ENCODE measurements at places on chromosomes 11 and 22.

DNA sequence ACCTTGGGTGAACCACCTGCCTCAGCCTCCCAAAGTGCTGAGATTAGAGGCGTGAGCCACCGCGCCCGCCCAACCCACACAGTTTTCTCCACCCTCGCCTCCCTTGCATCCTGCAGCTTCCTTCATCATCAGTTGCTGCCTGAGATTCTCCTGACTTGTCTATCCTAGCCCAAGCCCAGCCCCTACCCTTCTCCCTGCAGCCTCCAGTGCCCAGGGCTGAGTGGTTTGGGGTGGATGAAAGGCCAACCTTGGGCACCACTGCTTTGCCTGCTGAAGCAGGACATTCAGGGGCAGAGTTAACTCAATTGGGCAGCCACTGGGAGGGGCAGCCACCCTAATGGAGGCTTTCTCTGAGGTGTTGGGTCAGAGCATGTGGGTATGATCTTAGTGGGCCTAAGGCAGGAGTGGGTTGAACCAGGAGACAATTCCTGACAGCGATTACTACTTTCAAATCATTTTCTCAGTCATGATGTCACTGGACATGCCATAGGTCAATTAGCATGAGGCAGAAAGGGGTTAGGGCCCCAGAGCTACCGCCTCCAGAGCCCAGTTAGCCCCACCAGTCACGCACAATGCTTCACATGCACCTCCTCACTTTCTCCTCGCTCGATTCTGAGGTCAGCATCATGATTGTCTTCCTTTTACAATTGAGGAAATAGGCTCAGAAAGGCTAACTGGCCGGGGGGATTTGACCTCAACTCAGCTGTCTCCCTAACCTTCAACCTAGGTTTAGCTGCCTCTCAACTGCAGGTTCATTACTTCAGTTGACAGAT, 1.0 kb upstream of the FKBP2 start:
- no peak for DNase-seq

- no peak for DNase-seq
These were observed 40.4 kb upstream of the MTMR2 start for GRCh38 chr11:95964281-95964680.

DNA sequence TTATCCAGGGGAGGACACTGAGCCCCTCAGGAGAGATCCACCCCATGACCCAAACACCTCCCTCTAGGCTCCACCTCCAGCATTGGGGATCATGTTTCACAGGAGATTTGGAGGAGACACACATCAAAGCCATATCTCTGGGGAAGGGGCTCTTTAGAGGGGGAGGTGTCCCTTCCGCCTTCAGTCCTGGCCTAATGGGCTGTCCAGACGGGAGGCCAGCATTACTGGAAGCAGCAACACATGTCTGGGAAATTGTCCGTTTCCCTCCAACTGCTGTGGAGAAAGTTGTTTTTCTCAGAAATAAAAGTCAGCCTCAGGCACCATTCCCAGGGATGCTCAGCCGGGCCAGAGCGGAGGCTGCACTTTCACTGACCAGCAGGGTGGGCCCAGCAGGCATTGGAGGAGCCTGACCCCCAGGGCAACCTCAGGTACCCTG, 9.5 kb downstream of the CACNA1I start:
- no peak for DNase-seq

GRCh38 chr11:63536669-63537292, at the start of gene PLAAT4:
Gene PLAAT4, plus strand, starts transcription at chr11:63536808. Its CDS starts 61 bp downstream, at chr11:63536869.
- DNase-seq, result no peak

DNA sequence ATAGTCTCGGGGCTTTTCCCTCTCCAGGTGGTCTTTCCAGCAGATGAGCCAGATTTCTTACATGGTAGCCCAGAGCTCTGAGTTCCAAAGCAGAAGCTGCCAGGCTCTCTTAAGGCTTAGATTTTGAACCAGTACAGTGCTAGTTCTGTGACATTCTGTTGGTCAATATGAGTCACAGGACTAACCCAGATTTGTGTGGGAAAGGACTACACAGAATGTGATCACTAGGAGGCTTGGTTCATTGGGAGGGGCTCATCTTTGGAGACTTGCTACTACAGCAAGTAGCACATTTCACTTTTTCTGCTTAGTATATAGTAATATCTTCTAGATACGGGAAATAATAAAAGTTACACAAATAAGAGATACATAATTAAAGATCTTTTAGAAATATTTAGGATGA, 24.1 kb downstream of the RNF214 start:
- DNase-seq, result no peak

DNA sequence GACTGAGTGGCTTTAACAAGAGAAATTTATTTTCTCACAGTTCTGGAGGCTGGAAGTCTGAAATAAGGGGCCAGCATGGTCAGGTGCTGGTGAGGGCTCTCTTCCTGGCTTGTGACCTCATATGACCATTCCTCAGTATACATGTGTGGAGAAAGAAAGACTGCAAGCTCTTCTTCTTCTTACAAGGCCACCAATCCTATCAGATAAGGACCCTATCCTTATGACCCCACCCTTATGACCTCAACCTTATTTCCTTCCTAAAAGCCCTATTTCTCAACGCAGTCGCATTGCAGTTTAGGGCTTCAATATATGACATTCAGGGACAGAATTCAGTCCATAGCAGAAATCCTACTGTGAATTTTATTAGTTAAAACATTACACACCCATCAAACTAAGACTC, 124.4 kb upstream of the RAG2 start:
- DNase-seq, result no peak

GRCh38 chr22:49673048-49673447, 154.6 kb downstream of the BRD1 start:
- no peak for DNase-seq

- no peak for DNase-seq
These were observed 9.7 kb upstream of the RCN1 start for GRCh38 chr11:32081129-32081641.

DNA sequence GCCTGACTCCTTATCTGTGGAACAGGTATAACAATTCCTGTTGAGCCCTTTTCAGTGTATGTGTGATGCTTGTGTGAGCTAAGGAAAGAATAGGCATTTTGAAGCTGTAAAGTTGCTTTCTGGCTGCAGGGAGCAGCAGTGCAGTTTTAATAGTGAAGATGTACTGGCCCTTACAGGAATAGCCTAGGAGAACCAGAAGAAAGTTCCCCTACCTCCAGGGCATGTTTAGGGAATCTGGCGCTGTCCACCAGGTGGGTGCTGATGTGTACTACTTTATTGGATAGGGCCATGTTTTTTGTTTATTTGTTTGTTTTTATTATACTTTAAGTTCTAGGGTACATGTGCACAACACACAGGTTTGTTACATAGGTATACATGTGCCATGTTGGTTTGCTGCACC, 11.5 kb downstream of the BMAL1 start:
- no peak for DNase-seq

DNA sequence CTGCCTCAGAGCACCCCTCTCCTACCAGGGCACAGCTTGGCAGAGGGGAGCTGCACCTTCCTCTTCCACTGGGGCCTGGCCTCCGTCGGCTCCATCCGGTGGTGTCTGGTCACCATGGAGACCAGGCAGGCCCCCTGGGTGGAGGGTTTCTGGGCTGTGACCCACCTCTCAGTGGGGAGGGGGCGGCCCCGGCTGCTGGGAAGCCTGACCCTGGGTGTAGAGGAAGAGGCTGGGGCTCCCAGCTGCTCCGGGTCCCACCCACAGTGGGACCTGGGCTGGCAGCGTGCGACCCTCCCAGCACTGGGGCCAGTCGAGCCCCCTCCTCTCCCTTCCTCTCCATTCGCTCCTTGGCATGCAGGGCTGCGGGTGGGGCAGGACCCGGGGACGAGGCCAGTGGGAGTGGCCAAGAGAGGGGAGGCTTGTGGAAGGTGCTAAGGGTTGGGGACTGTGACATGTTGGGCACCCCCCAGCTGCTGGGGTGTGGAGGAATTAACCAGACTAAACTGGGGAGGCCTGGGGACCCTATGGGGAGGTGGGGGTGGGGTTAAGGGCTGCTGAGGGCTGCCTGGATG, 46.8 kb downstream of the BRSK2 start:
- DNase-seq, result no peak

DNA sequence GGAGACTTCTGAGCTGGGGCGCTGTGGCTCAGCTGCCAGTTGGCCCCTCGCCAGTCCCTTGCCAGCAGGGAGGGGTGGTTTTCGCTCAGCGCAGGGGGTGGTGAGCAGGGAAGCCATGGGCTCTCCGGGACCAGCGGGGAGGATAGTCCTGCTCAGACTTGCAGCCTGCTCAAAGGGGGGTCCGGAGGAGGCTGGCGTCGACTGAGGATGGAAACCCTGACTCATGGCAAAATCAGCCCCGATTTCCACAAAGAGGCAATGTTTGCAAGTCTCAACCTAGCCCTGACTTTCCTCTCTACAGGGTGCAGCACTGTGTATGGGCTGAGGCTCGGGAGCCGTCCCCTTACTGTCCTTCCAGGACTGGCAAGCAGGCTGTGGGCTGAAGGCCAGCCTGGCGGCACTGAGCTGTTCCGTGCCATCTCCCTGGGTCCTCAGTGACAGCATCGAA, 35.1 kb downstream of the FBLN1 start:
- DNase-seq, result peak; percentile 87

DNA sequence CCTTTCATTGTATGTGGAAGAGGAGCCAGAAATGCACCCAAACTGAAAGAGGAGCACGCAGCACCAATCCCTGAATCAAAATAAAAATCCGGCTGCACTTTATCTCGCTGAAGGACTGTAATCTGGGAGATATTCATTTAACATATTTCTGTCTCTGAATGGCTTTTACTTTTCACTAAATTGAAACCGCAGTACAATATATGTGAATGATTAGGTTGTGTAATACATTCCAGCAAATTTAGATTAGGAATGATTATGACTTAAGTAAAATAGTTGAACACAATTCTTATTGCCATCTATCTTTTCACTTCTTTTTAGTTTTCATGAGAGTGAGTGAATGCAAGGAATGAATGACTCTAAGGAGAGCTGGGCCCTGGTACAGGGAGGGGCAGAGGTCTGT, 232.1 kb downstream of the ST3GAL4 start:
- no peak for DNase-seq

DNA sequence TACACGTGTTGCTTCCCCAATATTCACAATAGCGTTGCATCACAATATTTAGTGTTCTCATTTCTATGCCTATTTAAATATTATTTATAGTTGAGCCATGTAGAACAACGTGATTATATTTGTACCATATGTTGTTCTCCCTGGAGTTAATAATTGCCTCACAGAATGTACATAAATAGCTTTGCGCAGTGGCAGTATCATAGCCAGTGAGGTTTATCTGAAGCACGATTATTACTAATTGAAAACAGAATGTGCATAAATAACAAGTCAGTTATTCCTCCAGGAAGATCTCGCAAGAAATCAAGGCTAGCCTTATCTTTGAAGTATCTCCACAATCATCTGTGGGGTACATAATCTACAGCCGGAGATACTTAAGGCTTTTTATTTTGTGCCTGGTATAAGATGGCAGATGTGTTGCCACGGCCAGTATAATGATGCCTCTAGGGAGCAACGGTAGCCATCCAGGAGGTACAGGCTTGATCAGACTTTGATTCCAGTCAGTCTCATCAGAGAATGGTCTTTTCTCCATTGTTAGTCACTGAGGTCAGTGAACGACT, 197.5 kb downstream of the MSANTD4 start:
- DNase-seq, result no peak

- DNase-seq, result no peak
These were observed 253.7 kb downstream of the AASDHPPT start for GRCh38 chr11:106331176-106331575.

DNA sequence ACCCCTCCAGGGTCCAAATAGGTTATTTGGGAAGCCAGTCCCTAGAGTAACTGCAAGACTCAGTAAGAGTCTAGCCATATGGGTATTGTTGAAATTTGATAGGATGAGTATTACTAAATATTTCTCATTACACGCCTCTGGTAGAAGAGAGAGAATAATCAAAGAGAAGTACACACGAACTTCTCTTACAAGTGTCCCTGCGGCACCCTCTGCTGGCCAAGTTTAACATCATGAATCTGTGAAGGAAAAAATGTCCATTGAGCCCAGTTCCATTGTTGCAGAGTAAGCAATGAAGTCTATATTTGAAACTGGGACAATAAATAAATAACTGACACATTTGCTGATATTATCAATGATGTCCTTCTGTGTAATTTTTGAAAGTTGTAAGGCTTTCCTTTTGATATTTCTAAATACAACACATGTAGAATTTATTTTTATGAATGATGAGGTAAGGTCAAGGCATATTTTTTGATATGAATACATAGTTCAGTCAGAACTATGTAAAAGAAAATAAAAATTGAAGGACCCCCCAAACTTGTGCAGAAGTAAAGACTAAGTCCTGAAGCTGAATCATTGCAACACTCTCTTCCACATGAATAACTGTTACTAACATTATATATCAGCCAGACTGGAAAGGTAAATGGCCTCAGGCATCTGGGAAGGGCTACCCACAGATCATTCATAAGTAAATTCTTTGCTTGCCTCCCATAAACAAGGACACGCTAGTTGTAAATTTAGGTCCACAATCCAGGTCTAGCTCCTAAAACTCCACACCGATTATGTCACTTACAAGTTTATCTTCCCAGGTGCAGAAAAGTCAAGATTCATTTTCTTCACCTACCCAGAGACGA, 10.0 kb downstream of the OR51L1 start:
- no peak for DNase-seq

GRCh38 chr11:127843483-127844396, 743.6 kb downstream of the ETS1 start:
- peak; percentile 79 for DNase-seq

DNA sequence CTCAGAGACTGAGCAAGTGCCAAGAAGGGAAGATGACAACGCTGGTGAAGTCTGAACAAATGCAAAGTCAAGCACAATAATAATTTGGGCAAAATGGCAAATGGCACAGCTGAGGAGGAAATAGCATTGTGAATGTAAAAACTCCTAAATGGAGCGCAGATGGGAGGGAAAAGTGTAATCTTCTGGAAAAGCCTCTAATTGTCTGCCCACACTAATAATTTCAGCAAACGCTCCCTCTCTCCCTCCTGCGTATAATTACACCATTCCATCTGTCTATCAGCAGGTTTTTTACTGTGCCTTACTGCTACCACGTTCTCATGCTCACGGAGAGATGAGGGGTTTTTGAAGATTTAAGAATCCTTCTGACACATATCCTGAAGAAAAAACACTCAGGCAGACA, 302.6 kb downstream of the KIRREL3 start:
- no peak for DNase-seq

DNA sequence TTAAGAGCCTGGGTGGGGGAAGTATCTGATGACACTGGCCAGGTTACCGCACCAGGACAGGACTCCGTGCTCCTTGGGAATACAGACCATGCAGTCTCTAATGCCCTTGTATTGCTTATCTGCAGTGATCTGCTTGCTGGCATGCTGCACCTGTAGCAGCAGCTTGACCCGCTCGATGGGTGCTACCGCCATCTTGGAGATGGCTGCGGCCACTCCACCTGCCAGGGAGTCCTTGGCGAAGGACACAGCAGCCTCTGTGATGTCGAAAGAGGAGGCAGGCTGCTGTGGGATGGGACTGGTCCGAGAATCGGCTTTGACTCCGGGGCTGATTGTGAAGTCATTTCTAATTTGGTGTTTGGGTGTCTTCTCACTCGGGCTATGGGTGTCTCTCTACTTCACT, 3.1 kb downstream of the WBP2NL start:
- DNase-seq, result no peak

DNA sequence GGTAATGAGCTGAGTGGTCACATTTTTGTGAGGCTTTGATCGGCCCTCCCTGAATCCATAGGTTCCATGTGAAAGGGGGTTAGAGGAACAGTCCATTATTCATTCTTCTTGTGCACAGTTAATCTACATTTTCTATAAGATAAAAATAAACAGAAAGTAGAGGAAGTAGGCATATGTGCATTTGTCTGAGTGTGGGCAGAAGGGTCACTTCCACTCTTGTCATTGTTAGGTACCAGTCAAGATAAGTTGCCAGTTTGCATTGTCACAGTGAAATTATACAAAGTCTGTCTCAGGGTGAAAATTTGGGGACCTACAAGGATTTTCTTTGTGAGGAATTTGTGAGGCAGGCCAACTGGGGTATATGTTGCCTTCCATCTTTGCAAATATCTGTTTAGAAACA, 4.6 kb upstream of the APOL4 start:
- DNase-seq, result no peak
